ENCODE measurements at places on chromosomes 5 and 9. TPM values are rescaled to one million over a fixed set of nuclear protein-coding genes. Genes with fewer than 3 reads are reported as not detected.

The GKAP1 gene
- 6.2 TPM for total RNA-seq

The TSSK1B gene
- not detected for total RNA-seq

The ADAMTS16 gene
- total RNA-seq, result not detected

The CREB3 gene
- total RNA-seq, result 46.0 TPM

- DNase-seq, result no peak
Observed at GRCh38 chr9:38423973-38424843, at the start of gene IGFBPL1. Gene IGFBPL1 (minus strand): TSS chr9:38424454. CDS start chr9:38424424, 30 bp downstream.

DNA sequence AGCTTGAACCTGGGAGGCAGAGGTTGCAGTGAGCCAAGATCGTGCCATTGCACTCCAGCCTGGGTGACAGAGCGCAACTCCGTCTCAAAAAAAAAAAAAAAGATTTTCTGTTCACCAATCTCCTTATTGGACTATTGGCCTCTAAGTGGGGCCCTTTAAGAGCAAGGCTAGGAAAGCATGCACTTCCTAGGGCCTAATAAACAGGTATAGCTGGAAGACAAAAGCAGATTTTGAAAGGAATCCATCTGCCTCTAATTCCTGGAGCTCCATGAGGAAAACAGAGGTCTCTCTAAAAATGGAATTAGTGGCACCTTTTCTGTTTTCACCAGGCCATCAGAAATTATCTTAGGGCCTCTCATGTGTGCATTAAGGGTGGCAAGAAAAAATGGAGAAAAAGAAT, 70.0 kb downstream of the RGMB start:
- DNase-seq, result no peak

- DNase-seq, result no peak
Observed at GRCh38 chr5:103016167-103016566, 103.8 kb downstream of the GIN1 start.

DNA sequence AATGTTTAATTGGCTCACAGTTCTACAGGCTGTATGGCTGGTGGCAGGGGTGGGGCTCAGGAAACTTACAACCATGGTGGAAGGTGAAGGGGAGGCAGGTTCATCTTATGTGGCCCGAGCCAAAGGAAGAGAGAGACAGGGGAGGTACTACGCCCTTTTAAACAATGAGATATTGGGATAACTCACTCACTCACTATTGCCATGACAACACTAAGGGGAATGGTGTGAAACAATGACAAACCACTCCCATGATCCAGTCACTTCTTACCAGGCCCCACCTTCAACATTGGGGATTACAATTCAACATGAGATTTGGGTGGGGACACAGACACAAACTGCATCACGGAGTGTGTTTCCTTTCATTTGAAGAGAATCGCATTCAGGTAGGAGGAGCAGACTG, 220.9 kb downstream of the GADD45G start:
- no peak for DNase-seq

- no peak for DNase-seq
Observed at GRCh38 chr9:106590759-106591505, 272.0 kb upstream of the ZNF462 start.

DNA sequence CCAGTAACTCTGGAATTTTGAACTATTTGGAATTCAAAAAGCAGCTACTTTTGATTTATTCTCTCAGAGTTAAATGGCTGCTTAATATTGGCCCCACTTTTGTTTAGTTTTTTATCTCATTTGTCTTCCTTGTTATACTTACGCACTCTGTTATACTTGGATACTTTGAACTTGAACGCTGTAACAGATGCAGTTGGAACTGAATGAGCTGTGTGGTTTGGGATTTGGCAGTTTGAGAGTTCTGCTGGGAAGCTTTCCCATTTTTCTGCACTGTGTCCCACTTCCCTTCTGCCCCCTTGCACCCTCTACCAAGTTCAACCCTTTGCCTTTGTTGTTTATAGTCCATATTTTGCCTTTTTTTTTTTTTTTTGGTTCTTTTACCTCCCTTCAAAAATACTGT, 3.8 kb downstream of the RHOBTB3 start:
- DNase-seq, result no peak

DNA sequence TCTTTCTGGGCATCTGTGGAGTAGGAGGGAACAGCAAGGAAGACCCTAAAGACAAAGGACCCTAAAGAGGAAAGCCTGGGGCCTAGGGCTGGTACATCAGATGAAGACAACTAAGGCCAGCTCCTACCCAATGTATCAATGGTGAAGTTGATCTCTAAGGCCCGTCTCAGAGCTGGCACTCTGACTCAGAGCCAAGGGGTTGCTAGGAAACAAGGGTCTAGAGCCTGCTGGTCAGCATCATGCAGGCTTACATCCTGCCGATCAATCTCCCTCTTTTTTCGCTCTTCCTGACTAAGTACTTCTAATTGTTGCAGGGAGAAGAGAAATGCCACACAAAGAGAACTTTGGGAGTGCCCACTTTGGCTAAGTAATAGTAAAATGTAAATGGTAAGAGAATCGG, 26.2 kb downstream of the TRIM32 start:
- no peak for DNase-seq

DNA sequence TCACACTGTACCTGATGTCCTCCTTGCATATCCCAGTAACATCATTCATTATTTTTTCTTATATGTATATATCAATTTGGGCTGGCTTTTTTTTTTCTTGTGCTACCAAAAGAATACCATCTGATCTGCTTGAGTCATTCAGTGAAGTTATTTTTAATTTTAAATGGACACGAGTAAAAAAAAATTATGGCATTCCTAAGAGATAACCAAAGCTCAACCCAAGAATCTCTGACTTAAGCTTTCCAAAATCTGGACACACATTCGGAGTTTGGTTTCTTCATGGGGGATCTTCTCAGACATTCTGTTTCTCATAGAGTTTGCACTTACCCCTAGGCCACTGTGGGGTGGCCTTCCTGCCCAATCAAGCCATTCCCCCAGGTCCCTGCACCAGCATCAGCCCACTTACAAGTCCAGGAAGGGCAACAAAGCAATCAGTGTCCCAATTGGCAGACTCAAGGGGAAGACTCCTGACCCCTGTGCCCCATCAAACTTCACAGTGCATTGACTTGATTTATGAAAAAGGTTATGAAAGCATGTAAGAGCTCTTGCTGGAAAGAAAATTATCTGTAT, 49.2 kb upstream of the SPDL1 start:
- no peak for DNase-seq

DNA sequence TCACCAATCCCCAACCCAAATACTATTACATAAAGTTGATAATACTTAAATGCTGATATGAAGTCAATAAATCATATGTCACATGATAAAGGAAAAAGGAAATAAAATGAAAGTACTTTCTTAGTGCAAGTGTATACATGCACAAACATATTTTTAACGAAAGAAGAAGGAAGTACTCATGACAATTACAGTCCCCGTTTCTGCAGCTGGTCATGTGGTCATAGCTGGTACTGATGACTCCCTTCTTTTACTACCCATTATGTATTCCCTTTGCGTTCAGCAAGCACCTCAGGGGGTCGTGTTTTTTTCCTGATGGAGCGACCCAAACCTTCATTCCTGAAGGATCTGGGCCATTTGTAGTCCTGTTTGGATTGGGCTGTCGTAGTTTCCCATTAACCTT, 27.3 kb downstream of the CENPP start:
- no peak for DNase-seq

- DNase-seq, result no peak
Observed at GRCh38 chr5:157603333-157604190, 28.0 kb upstream of the ADAM19 start.
